Psoas muscle (tissue), 8 donors: ENCODE measurements at places on chromosomes 7 and 10.

GRCh38 chr10:28975891-28976531 lies 298.7 kb downstream of the BAMBI start:
- no peak for DNase-seq

GRCh38 chr7:139117599-139118233 lies 8.2 kb upstream of the ZC3HAV1 start:
- no peak for DNase-seq

DNA sequence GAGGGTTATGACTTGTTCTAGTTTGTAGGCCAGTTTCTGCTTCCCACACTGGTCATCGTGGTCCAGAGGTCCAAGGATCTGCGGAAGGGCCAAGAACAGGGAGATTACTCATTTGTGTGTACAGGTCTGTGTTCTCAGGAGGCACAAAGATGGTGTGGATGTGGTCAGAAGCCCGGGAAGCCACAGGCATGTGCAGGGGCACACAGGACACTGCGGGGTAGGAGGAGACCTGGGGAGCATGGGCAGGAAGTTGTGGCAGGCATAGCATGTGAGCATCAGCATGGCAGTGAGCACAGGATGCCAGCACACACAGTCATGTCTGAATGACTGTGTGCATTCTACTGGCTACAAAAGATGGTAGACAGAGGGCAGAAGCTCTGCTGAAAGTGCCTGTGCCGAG lies 445.8 kb downstream of the PLXNA4 start:
- no peak for DNase-seq

DNA sequence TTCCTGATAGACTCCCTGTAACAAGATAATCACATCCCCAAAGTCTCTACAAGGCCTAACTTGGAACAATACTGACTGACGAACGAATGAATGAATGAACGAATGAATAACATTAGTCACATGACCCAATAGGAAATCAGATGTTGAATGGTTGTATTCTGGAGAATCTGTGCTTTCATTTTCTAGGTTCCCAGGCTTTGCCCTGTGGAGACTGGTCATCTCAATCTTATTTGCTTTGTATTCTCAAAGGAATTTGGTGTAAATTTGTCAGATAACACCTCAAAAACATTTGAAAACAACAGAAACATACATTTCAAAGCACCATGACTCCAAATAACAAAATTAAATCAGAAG lies 69.6 kb upstream of the COL1A2 start:
- DNase-seq, result no peak

DNA sequence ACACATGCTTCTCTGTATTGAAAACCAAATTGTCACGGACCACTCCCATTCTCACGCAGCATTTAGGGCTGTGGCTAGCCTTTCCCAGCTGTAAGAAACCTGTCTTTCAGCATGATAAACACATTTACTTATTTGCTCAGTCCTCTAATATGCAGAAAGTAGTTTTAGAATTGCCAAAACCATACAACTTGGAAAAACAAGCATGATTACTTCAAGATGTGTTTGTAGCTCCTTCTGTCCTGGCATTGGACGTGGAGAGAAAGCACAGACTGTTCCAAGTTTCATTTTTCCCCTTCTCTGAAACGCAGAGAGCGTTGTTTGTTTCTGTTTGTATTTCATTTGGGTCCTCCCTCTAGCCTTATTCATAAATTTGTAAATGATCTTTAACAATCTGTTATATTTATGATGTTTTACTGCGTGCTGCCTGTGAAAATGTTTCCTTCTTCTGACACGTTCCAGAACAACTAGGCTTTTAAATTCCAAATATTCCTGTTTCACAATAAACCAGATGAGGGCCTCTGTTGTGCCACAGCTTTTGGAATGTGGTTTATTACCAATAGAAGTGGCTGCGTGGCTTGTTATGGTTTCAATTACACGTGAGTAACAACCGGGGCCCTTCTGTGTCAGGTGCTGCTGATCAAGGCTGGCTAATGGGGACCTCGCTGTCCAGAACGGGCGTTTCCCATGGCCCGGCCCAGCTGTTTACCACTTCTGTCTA lies 26.1 kb downstream of the MNX1 start:
- no peak for DNase-seq

DNA sequence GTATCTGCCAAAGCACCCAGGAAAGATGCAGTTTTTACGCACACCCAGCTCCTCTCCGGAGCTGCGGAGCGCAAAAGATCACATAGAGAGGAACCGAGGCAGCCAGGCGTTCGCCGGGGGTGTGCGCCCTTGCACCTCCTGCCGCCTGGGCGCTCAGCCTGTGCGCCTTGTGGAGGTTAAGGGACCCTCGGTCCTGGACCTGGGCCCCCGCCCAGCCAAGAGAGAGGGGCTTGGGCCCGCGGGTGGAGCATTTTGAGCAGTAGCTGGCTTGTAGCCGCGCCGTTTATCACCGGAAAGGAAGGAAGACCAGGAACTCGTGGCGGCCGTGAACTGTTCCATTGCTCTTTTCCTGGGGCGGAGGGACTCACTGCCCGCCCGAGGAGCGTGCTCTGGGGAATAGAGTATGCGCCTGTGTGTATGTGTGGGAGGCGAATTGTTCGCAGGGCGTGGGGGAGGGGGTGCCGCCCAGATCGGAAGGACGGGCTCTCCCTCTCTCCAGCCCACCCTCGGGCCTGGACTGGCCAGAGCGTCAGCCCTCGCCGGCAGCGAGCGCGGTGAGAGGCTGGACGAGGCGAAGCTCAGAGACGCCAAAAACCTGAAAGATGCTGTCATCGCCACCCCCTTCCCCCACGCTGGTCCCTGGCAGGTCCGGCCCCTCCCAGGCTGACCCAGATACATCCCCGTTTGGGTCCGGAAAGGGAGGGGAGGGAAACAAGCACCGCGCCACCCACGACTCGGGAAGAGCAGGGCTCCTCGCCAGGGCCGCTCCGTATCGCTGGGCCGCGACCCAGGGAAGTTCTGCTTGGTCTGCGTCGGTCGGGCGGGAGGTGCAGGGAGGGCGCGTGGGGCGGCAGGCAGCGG lies 1.2 kb upstream of the WNT2 start:
- DNase-seq, result peak; percentile 29

- DNase-seq, result no peak
Observed at GRCh38 chr10:98312822-98313221, 44.8 kb upstream of the LOXL4 start.

DNA sequence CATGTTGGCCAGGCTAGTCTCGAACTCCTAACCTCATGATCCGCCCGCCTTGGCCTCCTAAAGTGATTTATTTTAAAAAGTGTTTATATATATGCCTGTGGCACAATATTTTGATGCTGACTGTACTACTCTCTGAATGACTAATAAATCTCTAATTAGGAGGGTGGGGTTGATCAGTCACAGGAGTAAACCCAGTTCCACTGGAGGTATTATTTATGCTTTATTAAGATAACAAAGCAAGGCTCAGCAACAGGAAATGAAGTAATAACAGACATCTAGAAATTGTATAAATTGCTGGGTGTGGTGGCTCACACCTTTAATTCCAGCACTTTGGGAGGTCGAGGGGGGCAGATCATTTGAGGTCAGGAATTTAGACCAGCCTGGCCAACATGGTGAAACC lies 26.0 kb upstream of the MCU start:
- DNase-seq, result no peak
